ENCODE measurements at places on chromosomes 2 and 18.

DNA sequence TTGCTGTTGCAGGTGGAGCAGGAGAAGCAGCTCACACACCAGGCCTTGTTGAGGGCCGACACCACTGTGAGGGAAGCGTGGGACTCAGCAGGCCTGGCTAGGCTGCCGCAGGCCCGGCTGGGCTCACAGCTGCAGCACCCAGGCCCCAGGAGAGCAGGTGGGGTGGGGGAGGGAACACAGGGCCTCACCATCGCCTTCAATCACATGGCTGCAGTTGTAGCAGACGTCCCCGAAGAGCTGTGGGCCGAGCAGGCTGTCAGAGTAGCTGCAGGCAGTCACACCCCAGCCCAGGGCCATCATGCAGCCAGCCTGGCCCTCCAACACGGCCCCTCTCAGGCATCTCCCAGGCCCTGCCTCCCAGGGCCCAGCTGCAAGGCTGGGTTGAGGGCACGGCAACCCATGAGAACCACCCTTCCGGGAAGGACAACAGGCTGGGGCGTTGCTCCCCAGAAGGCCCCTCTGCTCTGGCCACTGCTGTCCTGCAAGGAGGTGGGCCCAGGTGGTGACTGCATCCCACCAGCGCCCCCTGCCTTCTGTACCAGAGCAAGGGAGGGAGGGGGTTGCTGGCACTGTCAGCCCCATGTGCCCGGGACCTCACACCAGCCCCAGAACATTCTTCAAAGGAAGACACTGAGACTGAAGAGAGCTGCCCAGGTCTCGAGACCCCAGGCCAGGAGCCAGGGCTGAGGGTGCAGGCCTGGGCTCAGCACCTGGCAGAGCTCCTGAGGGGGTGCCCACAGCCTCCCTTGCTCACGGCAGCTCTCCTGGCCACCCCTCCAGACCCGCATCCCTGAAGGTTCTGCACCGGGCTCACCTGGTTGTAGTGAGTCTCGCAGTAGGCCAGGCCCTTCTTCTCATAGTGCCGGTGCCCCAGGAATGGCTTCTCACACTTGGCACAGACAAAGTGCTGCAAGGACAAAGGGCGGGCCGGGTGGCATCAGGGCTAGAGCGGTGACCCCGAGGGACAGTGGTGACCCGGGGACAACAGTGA lies 5.6 kb upstream of the GPR17 start:
- DNase-seq = no peak

GRCh38 chr18:8299054-8299980 lies 309.9 kb upstream of the RAB12 start:
- no peak for DNase-seq

DNA sequence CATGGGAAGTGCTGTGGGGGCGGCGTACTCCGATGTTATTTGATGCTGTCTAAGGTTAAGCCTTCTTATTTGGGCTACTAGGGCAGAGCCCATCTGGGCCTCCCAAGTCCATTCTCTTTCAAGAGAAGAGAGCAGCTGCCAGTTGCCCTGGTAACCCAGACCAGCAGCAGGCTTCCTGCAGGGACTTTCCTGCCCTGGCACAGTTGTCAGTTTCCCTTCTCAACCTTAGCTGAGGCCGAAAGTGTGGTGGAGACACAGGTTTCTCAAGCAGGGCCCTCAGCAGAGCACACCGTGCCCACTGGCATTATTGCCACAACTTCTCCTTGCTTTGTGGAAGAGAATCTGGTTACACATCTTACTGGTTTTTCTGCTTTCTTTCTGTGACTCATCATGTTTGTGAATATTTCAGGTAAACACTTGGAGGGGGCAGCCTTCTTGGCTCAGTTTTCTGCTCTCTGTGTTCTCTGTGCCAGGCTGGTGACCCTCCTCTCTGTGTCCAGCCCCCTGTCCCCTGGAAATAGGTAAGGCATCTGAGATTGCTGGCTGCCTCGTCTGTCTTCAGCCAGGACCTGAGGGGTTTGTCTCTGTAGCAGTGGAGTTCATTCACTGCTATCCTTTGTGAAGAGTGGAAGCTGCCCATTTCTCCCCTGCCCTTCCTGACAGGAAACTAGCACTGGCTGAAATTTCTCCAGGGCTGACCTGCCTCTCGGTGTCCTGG lies 111.0 kb downstream of the B3GNT2 start:
- DNase-seq = no peak

- peak; percentile 70 for DNase-seq
Measured at GRCh38 chr2:39620067-39620466, 45.6 kb upstream of the TMEM178A start.

- peak; percentile 37 for DNase-seq
Measured at GRCh38 chr2:8567469-8568260, 114.2 kb upstream of the ID2 start.

- no peak for DNase-seq
Measured at GRCh38 chr2:69253611-69254301, 133.3 kb downstream of the GFPT1 start.

- DNase-seq = no peak
Measured at GRCh38 chr2:215615803-215616174, 179.9 kb upstream of the FN1 start.

- DNase-seq = no peak
Measured at GRCh38 chr2:158497486-158497885, 40.7 kb downstream of the PKP4 start.

- no peak for DNase-seq
Measured at GRCh38 chr2:104930732-104931131, 76.8 kb downstream of the POU3F3 start.

- no peak for DNase-seq
Measured at GRCh38 chr2:2600366-2600765, 269.3 kb upstream of the MYT1L start.

- no peak for DNase-seq
Measured at GRCh38 chr2:33214857-33215256, 261.6 kb upstream of the RASGRP3 start.

- DNase-seq = no peak
Measured at GRCh38 chr2:9239616-9240015, 33.0 kb downstream of the ASAP2 start.

- no peak for DNase-seq
Measured at GRCh38 chr18:8602040-8602439, 7.2 kb upstream of the RAB12 start.

DNA sequence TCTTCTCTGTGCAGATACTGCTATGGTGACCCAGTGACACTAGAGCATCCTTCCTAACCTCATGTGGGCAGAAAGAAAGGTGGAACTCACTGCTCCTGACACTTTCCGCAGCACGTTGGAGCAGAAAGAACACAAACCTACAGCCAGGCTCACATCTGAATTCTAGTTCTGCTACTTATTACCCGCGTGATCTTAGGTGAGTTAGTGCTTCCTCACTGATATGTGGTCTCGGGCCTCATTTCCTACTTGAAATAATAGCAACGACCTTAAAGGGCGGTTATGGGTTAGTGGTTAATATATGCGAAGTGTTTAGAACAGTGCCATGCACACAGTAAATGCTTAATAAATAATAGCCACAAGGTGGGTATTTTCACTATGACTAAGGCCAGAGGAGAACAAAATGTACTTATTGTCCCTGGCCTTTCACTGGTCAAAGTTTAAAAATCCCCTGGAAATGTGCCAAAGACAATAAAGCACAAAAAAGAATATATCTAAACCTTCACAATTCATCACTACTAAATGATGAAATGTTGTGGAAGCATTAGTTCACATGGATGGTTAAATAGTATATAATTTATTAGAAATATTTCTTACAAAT lies 66.6 kb downstream of the MYOM1 start:
- DNase-seq = no peak

DNA sequence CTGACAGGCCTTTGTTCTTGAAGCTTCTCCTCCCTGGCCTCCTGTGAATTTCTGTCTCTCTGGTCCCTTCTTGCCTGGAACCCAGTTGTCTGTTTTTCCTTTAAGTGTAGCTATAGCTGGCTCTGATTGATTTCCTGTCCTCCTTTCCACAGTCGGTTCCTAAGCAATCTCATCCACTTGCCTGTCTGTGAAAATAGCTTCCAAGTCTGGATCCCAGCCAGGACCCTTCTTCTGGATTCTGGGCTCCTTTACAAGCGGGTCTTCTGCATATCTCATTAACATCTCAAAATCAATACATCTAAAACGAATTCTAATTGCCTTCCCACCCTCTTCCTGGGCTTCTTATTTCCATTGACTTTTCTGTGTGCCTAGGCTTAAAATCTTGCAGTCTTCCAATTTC lies 124.9 kb downstream of the DAW1 start:
- DNase-seq = no peak

DNA sequence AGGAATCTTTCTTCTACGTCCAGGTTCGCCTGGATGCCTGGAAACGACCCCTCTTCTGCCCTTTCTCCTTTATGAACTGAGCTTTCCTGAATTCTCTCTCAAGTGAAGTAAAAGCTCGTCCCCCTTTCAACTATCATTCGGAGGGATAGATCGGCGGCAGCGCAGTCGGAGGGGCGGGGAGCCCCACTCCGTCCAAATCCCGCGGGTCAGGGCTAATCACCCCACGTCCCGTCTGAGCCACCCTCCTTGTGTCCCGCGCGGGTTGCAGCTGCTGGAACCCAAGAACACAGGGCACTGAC lies 367 bp downstream of the FBXO48 start:
- DNase-seq = no peak

GRCh38 chr2:19216676-19217602 lies 141.5 kb downstream of the OSR1 start:
- DNase-seq = no peak

DNA sequence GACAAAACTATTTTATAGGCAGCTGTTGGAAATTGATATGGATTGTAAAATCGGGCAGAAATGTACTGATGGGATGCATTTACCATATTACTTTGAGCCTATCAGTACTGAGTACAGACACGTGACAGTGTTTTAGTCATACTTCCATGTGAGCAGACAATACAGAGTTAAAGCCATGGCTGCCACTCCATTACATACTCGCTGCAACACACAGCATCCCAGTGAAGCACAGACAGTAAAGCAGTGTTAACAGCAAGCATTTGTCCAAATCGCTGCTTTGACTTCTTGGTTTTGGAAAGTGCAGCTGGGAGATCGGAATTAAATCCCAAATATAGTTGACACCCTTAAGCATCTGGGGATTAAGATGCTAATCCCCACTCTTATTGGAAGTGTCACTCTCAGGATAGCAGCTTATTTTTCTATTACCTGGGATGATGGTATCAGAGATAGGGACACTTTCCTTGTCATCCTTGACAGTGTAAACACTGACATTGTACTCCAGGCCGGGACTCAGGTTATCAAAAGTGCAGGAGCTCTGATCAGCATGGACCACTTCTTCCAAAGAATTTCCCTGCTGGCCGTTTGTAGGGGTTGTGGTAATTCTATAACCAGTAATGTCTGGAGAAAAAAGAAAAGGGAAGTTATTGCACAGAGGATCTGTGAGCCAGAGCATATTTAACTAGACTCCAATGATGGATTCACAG lies 41.6 kb downstream of the FN1 start:
- DNase-seq = no peak

GRCh38 chr2:46858702-46859090 lies 56.9 kb downstream of the MCFD2 start:
- no peak for DNase-seq

GRCh38 chr2:99880148-99880963 lies 262.0 kb downstream of the AFF3 start:
- DNase-seq = no peak

- no peak for DNase-seq
Measured at GRCh38 chr2:85865539-85866164, 23.1 kb downstream of the ST3GAL5 start.

- DNase-seq = no peak
Measured at GRCh38 chr18:76338088-76338487, 157.0 kb downstream of the ZNF516 start.

DNA sequence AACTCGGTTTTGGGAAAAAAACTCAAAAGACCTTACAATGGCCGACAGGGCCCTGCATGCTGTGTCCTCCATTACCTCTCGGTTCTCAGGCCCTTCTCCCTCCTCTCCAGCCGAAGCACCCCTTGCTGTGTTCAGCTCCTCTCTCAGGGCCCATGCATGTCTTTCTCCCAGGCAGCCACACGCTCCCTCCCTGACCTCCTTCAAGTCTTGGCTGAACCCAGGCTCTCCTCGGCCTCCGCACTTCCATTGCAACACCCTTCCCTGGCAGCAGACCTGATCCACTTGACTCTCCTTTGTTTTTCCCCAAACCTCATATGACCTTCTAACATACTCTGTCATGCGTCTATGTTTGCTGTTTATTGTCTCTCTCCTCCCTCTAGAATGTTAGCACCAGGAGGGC lies 114.0 kb downstream of the CYP26B1 start:
- peak; percentile 67 for DNase-seq

DNA sequence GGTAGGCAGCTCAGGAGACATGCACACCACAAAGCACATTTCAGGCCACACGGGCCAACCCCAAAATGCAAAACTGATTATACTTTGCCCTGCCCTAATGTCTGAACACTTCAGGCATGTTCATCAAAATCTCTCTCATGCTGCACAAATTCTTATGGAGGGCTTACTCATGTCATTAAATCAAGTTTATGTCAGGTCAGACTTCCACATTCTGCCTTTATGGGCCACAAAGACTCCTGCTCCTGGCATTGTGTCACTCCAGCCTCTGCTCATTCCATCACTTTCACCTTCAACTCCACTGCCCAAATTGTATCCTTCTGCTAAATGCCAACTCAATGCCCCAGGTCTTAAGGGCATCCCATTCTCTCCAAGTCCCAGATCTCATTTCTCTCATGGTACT lies 9.2 kb downstream of the UXS1 start:
- no peak for DNase-seq

- DNase-seq = no peak
Measured at GRCh38 chr18:72086421-72086820, 457.7 kb downstream of the CBLN2 start.

DNA sequence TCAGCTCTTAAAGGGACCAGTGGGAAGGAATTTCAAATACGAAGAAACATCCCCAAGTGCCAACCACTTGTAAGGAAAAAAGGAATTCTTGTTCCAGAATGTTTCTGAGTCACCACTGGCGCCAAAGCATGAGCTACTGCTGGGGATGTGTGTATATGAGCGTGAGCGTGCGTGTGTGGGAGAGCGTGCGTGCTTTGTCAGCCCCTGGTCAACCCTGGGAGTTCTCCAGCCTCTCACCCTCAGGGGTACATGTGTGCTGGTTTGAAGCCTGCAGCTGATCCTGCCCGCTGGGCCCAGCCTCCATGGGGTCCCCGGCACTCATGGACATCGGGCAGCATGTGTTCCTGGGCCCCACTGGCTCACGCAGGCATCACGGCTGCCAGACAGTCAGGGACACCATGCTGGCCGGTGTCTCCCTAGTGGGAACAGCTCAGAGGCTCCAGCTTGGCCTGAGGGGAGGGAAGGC lies 17.1 kb downstream of the HS6ST1 start:
- DNase-seq = no peak

GRCh38 chr2:122748552-122749011 lies 993.1 kb downstream of the TSN start:
- DNase-seq = no peak

DNA sequence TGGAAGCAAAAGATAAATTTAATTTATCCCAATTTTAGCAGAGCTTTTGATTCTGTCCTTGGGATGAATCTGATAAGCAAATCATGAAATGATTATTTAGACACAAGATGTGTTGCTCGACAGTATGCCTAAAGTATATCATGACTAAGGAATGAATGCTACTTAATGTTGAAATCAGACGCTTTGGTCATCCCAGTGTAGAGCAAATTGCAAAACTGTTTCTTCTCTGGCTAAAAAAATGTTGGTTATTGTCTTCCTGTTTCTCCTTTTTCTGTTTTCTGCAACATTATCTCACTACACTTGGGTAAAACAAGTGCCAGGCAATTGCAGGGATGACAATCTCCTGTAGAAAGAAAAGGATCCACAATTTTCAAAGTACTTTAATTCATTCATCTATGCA lies 66.4 kb downstream of the BABAM2 start:
- DNase-seq = no peak

- no peak for DNase-seq
Measured at GRCh38 chr2:134252092-134252750, 1.7 kb upstream of the MGAT5 start.
